Activated CD4-positive, alpha-beta T cell treated with anti-CD3 and anti-CD28 coated beads, Interleukin-2, amount 10 ng/mL, durations not matched to agents 24 days and 14 days (primary cell): ENCODE measurements at places on chromosomes 1 and 21. TPM values are rescaled to one million over a fixed set of nuclear protein-coding genes. Genes with fewer than 3 reads are reported as not detected.

Gene KIF21B
- 48.3 and 49.3 TPM in 2 replicates for total RNA-seq

Gene HFM1
- not detected in 2 replicates for total RNA-seq

GRCh38 chr1:55694310-55694801 is 479.2 kb upstream of the USP24 start:
- H3K36me3 ChIP-seq, result no peaks in the 10 kb centered on the region
- H3K27ac ChIP-seq, result no peak overlapping the region
- no peaks in the 10 kb centered on the region for H3K4me1 ChIP-seq
- no peak for DNase-seq
- no peak overlapping the region for H3K4me3 ChIP-seq

GRCh38 chr1:13941315-13941714 is 241.3 kb downstream of the PRDM2 start:
- no peak overlapping the region for H3K4me3 ChIP-seq
- H3K36me3 ChIP-seq, result no peaks in the 10 kb centered on the region
- H3K27me3 ChIP-seq, result peaks cover 7% of the 10 kb centered on the region

GRCh38 chr1:84159533-84160240 is 15.6 kb downstream of the PRKACB start:
- H3K4me1 ChIP-seq, result peaks cover 44% of the 10 kb centered on the region
- no peak overlapping the region for H3K4me3 ChIP-seq
- peaks cover 34% of the 10 kb centered on the region for H3K36me3 ChIP-seq
- H3K27ac ChIP-seq, result no peak overlapping the region
- DNase-seq, result no peak
